Peyer's patch (tissue), 4 donors: ENCODE measurements at places on chromosomes 5 and 9.
A peak's percentile ranks its signal among the peaks of the same experiment; 100 is the strongest.

- no peak for DNase-seq
Observed at GRCh38 chr5:181060231-181060590, 20.1 kb downstream of the BTNL9 start.

DNA sequence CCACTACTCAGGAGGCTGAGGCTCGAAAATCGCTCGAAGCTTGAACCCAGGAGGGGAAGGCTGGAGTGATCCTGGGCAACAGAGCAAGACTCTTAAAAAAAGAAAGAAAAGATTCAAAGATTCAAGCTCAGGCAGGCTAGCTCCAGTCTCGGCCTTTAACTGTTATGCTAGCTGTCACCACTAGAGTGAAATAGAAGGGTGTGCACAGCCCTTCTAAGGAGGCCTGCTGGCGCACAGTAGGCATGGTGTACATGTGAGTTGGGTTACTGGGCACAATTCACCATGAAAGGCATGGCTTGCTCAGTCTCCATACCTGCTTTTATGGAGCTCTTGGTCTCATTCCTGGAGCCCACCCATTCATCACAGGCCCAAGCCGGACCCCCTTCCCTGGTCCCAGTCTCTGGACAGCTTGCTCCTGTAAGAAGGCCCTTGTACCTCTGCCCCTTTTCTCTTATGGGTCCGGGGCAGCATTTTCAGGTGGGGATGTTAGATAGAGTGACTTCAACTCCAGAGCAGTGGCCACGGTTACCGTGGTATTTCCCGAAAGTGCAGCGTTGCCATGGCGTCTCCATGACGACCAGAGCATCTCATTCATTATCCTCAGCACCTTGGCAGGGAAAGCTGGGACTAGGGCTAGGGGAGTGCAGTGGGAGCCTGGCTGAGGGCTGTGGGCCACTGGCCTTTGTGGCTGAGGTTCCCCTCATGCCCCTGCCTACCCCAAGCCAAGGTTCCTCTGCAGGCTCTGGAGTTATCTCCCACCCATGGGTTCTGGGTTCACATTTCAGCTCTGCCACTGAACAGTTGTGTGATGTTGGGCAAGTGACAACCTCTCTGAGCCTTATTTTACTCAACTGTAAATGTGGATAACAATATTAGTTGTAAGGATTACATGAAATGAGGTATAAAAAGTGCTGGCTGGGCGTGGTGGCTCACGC lies 5.7 kb downstream of the NDST1 start:
- DNase-seq = no peak

GRCh38 chr9:37953775-37954437 lies 50.0 kb upstream of the SLC25A51 start:
- DNase-seq = no peak

GRCh38 chr9:130870491-130871381 lies 25.9 kb downstream of the QRFP start:
- DNase-seq = no peak

DNA sequence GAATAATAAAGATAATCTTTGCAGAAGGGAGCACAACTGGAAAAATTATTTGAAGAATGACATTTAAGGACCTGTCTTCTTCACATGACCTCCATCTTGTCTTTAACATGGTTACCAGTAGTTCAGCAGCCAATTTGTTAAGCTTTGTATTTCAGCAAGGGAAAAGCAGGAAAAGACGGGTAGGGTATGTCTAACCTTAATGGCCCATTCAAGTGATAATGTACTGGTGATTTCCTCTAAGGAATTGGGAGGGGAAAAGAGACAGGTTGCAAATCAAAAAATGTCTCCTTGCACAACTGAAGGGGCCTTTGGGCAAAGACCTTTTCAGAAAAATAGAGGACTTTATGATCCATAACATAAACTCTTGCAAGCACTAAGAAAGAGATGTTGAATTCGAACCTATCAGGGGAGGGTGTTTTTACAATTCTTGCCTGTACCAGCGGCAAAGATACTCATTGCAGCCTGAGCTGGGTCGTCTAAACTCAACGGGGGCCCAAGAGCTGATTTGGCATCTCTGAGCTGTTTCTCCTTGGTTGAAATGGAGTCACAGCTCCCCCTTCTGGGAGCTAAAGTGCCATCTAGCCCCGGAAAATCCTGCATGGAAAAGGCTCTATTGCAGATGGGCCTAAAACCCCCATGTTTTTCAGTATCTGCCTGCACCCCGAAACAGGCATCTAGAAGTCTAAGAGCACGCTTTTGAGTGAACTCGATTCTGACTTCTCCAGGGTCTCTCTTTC lies 3.8 kb downstream of the BRINP1 start:
- DNase-seq = no peak

DNA sequence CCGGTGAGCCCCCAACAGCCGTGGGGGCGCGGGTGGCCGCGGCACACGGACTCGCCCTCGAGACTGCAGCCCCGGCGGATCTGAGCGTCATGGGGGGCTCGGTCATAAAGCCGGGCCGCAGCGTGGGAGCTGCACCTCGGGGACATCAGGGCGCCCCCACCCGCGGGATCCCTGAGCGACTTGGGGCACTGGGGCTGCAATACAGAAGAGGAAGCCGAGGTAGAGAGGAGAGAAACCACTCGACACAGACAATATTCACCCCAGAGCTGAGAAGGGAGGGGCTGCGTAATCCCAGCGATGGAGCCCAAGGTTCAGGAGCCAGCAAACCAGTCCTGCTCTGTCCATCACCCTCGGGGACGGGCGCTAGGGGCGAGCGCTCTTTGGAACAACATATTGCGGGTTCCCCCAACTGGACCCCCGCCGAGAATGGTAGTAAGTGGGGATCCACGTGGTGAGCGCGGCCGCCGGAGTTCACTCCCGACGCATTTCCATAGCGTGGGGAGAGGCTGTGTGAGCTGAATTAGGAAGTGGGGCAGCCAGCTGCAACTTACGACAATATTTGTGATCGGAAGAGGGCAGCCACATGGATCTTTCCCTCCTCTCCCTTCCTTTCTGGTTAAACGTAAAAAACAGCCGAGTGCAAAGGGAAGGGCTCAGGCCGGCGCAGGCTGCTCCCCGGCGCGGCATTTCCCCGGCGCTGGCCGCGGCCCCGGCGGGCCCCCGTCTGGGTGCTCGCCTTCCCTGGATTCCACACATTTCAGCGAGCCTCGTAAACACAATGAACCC lies 9.9 kb downstream of the PTCH1 start:
- peak; percentile 26 for DNase-seq

GRCh38 chr5:44842496-44843282 lies 33.9 kb downstream of the MRPS30 start:
- DNase-seq = no peak

DNA sequence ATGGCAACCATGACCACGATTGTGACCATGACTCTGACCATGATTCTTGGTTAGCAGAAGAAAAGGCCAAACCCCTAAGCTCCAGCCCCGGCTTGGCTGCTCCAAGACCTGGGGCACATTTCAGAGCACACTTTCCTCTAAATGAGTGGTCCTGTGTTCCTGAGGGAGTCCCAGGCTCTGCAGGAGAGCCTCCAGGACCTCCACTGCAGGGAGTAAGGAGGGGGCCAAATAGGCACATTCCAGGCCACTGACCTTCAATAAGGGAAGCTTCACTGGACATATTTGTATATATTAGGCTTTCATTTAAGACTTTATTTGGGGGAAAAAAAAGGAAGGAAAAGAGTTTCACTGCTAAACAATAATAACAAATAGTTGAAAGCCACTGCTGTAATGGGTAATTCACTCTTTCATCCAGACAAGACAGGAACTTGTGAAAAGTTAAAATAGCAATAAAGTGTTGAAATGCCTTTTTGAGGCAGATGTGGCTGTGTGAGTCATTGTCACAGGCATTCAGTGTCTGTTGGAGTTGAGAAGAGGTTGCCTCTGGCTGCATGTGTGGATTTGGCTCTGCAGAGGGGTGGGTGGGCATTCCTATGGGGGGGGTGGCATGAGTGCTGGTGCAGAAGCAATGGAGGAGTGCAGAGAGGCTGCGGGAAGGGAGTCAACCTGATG lies 63.9 kb upstream of the TGFBR1 start:
- no peak for DNase-seq
